ENCODE measurements at places on chromosomes 4 and X.

DNA sequence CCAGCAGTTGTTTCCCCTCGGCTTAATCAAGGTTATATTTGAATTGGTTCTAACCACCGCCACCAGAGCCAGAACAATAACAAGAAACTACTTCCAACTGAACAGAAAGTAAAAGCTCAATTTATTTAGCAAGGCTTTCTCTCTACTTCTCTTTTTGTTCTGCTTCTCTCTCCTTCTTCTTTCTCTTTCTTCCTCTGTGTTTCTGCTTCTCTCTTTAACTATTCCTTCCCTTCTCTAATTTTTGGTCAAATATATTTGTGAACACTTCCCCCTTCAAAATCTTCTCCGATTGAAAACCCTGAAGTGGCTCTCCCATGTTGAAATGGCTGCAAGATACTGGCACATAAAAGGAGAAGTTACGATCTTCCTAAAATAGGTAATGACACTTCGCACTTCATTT, 1195.9 kb upstream of the PRKX start:
- DNase-seq, result no peak

DNA sequence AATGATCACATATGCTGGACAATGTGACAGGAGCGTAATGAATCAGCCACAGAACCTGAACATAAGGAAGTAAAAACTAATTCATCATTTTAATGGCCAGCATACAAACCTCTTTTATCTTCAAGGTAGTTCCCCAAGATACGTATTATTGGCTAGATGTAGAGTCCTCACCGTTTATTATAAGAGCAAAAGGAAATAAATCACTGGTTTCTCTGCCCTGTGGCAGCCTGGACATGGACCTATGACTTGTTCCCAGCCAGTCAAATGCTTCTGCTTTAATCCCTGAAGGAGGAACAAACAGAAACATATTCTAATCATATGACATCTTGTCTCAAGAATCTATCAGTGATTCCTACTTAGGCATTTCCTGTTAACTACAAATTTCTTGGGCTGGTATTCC, 86.8 kb upstream of the FAM241A start:
- no peak for DNase-seq

- DNase-seq, result no peak
Observed at GRCh38 chr4:150217808-150218207, 139.6 kb downstream of the DCLK2 start.

DNA sequence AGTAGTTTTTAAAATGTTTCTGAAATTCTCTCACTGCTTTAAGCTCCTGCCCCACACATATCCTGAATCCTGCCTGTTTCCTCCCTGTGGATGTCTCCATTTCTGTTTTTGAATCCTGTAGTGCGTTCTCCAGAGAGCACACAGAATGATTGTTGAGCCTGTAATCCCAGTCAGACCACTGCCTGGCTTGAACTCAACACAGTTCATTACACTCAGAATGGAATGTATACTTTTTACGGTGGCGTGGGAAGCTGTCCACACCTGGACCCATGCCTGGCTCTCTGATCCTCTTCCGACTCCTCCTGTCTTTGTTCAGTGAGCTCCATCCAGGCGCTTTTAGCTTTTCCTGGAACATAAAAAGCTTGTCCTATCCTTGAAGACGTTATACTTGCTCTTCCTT, 1217.0 kb upstream of the PRKX start:
- no peak for DNase-seq

DNA sequence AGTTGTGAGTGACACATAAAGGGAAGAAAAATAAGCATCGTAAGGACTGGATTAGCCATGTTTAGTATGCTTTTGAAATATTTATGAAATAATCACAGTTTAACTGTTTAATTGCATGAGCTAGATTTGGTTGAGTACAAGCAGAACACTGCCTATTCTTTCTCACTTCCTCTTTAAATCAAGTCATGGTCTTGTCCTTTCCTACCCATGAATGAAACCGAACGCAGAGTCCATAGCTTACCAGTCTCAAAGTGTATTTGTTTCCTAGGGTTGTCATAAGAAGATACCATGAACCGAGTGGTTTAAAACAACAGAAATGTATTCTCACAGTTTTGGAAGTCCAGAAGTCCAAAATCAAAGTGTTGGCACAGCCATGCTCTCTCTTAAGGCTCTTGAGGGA, 684.0 kb upstream of the MAGEB2 start:
- no peak for DNase-seq

DNA sequence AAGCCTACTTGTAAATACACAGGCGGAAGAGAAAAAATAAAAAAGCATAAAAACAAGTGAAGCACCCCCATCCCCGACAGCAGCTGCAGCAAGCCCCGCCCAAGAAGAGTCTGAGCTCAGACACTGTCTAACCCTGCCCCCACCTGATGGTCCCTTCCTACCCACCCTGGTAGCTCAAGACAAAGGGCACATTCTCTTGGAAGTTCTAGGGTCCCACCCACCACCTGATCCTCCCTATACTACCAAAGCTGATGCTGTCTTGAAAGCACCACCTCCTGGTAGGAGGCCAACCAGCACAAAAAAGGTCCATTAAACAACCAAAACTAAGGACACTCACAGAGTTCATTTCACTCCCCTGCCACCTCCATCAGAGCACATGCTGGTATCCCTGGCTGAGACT, 308.2 kb downstream of the KLHL13 start:
- no peak for DNase-seq

GRCh38 chr4:76806346-76806745, 91.6 kb downstream of the SOWAHB start:
- DNase-seq, result no peak

DNA sequence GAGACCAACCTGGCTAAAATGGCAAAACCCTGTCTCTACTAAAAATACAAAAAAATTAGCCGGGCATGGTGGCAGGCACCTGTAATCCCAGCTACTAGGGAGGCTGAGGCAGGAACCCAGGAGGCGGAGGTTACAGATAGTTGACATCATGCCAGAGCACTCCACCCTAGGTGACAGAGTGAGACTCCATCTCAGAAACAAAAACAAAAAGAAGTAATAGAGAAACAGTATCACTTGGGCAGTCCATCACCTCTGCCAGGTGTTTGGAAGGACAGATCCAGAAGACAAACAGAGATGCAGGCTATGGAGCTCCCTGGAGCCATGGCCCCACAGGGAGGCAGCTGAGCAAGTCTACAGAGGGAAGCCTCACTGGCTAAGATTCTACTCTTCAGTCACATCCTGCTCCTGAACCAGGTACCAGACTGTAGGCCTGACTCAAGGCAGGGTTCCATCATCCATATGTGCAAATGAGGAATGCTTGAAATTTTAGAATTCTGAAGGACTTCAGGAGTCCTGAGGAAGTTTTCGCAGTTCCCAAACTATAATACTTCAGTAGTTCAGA, 81.4 kb upstream of the CPEB2 start:
- DNase-seq, result no peak

DNA sequence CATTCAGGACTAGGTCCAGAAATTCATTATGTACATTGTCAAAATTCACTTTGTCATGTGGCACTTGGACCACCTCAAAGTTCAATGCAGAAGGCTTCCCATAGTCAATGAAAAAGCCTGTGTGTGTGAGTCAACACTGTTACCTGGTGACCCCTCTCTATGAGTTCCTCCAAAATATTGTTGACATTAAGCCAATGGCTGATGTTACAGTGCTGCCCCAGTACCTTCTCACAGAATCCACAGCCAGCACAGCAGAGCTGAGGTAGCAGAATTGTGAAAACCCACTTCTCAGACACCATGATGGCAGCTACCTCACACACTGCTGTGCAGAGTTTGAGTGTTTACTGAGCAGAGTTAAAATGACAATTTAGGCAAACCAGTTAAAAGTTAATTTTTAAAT, 22.4 kb upstream of the UGT2B4 start:
- no peak for DNase-seq

- DNase-seq, result no peak
Observed at GRCh38 chr4:149719806-149720205, 95.8 kb downstream of the IQCM start.

DNA sequence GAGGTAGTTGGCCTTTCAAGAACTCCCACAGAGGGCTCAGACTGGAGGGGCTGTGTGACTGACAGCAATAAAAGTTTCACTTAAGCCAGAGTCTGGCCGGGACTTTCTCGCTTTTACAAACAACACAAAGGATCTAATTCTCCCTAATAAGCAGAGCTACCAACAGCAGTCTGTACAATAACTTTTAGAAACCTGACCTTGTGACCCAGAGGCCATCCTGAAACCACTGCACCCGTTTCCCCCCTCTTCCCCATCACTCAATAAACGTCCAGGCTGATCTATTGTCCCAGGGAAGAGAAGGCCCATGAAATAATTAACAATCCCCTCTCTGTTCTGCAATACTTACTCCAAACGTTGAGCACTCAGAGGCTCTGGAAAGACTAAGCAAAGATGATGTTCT, 442.4 kb downstream of the ZIC3 start:
- DNase-seq, result no peak

- DNase-seq, result no peak
Observed at GRCh38 chr4:6734165-6734786, 18.3 kb downstream of the BLOC1S4 start.

DNA sequence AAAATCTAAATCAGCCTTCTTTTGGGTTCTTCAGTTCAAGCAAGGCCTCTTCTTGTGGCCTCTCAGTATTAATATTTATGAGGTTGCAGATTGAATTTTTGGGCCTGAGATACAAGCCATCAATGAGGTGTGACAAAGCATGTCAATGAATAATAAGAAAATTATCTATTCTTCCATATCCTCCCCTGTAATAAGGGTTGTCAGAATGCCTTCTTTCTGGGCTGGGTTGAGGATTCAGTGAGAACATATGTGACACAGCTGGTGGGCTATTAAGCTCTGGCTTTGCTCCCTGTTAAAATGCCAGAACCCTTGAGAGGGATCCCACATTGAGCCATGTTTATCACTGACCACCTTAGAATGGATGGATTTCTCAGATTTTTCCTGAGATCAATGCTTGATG, 187.2 kb downstream of the AR start:
- no peak for DNase-seq

- no peak for DNase-seq
Observed at GRCh38 chr4:98845960-98846359, 83.0 kb downstream of the EIF4E start.

DNA sequence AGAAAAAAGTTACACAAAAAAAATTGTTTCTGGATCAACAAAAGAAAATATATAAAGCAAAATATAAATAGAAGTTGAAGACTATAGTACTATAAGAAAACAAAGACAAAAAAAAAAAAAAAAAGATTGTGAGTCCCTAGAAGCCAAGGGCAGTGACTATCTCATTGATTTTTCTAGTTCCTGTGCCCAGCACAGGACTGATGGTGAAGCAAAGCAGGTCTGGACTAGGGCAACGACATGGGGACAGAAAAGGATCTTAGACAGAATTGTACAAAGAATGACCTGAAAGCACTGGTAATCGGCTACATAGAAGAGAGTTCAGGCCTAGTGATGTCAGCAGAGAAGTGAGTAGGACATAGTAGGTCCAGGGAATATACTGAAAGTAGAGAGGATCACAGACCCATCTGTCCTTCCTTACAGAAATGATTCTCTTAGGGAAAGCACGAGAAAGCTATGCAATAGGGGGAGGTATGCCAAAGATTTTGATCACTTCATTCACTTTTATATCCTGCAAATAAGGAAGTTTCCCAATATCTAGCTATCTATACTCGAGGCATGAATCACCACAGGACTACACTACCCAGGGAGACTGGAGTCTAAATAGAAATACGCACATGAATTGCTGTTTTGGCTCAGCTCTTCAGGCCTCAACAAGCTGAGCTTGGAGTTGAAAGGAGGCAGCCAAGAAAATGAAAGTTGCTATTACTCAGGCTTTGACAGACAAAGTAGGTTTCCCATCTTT, 230.9 kb upstream of the GPC4 start:
- DNase-seq, result no peak

GRCh38 chrX:41863343-41864203, 59.8 kb downstream of the CASK start:
- no peak for DNase-seq

GRCh38 chr4:184934961-184935360, 83.3 kb upstream of the HELT start:
- DNase-seq, result no peak

DNA sequence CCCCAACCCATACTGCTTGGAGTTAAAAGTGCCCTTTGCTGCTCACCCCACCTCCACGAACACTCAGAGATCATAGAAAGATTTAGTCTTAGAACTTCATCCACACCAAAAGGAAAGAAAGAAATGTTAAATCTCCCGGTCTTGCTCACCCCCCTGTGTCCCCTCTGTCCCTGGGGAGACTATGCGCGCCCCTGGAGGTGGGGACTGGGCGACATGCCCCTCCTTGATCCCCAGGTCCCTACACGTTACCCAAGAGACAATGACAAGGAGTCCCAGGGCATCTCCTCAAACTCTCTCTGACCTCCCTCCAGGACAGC, 620 bp downstream of the ITM2A start:
- no peak for DNase-seq

DNA sequence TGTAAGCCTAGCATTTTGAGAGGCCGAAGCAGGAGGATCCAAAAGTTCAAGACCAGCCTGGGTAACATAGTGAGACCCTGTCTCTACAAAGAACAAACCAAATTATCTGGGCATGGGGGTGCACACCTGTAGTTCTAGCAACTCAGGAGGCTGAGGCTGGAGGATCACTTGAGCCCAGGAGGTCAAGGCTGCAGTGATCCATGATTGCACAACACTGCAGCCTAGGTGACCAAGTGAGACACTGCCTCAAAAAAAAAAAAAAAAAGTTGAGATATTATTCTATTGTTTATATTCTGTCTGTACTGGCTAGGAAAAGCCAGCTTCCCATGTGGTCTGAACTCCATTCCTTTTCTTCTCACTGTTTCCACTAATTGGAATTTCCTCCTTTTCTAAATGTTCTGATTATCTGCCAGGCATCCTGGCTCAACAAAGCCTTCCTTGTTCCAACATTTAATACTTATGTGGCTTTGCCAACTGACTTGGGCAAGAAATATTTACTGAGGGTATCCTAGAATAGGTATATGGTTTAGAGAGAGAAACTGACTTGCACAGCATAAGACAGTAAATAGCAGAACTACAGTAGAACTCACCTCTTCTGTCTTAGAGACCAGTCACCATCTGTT, 175.2 kb upstream of the ADAMTS3 start:
- no peak for DNase-seq

GRCh38 chr4:125392694-125393093, 77.9 kb downstream of the FAT4 start:
- no peak for DNase-seq

- no peak for DNase-seq
Observed at GRCh38 chrX:112818114-112819007, 22.3 kb downstream of the AMOT start.

DNA sequence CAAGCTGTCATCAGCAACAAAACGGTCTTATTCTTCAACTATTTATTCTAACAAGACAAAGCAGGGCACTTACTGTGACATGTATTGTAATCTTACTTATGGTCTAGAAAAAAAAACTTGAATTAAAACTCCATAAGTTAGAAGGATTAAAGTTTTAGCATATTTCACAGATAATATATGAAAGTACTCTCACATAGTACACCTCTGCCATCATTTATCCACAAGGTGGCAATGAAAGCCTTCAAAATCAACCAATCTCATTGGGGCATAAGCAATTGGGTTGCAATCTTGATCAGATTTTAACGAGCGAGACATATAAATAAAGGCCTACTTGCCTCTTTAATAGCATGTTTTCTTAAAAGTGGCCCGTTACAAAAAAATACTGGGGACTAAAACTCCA, 1382.9 kb downstream of the FAM133A start:
- no peak for DNase-seq

Data from substantia nigra (tissue), 51 donors.